EL (cell line): ENCODE measurements at places on chromosomes 4 and X.
A peak's percentile ranks its signal among the peaks of the same experiment; 100 is the strongest.

GRCh38 chrX:148133105-148133725 is 152.1 kb downstream of the FMR1NB start:
- DNase-seq, result no peak

- DNase-seq, result no peak
Observed at GRCh38 chr4:90757534-90758060, 630.4 kb downstream of the CCSER1 start.

DNA sequence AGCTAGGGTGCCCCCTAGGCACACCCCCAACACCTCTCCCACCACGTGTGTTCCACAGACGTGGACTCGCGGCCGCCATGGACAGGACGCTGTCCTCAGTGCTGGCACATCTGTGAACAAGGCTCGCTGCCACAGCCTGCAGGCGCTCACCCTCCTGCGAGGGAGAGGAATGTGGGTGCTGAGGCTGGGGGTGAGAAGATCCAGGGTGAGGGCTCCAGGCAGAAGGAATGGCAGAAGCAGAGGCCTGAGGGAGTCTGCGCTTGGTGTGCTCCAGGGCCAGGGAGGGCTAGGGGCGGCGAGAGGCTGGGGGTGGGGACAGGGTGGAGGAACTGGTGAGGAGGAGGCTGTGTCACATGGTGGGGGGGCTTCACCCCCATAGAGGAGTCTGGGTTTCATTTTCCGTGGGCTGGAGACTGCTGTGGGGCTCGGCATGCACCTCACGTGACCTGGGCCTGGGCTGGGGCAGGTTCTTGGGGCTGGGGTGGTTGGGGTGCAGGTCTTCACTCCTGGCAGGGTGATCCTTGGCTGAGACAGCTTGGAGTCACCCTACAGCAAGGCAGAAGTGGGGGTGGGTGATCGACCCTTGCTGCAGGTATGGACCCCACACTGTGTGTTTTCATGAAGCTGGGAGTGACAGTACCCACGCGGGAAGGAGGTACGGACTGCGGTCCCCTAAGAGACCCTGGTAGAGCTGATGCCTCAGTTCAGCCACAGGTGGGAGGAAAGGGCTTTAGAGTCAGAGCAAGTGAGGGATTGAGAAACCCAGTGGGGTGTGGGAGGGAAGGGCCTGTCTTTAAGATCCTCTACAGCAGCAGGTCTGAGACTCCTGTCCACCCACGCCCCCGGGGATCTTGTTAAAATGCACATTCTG is 103.7 kb downstream of the PSAPL1 start:
- no peak for DNase-seq

DNA sequence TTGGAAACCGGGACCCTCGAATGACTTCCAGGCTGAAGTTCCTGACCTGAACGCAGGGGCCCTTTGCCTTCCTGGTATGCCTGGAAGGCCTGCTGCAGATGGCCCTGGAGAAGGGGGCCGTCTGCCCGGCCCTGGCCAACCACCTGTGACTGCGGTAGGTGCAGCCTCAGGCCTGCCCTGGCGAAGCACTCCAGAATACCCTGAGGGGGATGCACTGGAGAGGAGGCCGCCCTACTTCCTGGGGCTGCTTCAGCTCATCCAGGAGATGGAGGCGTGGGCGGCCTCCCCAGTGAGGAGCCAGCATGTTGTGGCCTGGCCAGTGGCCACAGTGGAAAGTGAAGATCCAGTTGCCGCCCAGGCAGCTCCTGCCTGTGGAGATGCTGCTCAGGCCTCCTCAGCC is 26.4 kb upstream of the PNMA3 start:
- no peak for DNase-seq

DNA sequence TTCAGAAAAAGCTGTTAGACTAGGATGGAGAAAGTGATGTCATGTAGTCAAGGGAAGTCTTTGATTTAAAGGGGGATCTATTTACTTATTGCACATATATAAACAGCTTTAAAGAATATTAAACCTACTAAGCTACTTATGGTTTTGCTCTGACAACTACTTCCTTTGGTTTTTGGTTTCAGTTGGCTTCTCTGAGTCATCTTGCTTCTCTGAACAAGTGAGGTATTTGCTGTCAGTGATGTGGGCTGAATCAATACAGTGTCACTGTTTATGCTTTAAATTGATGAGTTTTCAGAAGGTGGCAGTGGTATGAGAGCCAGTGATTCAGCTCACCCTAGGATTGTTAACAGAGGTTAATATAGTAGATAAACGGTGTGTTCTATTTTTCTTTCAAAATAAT is 75.1 kb downstream of the CEP44 start:
- DNase-seq, result peak; percentile 32

DNA sequence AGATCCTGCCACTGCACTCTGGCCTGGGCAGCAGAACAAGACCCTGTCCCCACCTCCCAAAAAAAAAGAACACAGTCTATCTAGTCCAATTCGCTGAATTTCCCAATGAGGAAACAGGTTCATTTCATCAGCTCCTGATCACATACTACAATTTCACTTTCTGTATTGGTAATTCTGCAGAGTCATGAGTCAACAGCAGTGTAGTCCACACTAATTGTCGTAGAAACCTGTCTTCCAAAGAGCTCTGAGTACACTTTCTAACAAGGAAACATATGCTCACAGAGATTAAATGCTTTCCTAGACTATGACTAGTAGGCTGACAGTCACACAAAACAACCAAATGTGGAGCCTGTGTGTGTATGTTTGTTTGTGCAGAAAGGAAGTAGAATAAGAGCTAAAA is 91.9 kb downstream of the GPC4 start:
- no peak for DNase-seq

DNA sequence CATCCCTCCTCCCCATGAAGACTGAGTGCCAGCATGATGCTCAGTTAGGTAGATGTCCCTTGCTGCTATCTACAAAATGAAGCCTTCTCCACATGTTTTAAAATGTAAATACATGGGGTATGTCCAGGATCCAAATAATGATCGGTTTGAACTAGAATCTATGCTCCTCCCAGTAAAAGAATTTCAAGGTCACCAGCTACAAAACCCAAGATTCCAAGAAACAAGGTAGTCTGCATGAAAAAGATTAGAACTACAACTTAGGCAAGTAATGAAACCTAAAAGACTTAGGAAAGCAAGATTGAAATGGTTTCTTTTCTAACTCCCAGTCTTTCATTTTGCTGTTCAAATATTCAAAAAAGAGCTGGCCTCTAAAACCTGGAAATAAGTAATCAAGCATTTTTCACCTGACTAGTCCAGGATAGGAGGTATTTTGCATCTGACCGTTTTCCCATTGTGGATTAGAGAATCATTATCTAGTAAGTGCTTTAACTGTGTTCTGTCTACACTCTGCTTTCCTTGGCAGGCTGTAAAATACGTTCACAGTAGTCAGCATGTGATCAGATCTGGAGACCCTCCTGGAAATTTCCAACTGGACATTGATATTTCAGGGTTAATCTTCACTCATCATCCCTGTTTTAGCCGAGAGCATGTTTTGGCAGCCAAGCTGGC is 57.4 kb downstream of the CC2D2A start:
- no peak for DNase-seq

DNA sequence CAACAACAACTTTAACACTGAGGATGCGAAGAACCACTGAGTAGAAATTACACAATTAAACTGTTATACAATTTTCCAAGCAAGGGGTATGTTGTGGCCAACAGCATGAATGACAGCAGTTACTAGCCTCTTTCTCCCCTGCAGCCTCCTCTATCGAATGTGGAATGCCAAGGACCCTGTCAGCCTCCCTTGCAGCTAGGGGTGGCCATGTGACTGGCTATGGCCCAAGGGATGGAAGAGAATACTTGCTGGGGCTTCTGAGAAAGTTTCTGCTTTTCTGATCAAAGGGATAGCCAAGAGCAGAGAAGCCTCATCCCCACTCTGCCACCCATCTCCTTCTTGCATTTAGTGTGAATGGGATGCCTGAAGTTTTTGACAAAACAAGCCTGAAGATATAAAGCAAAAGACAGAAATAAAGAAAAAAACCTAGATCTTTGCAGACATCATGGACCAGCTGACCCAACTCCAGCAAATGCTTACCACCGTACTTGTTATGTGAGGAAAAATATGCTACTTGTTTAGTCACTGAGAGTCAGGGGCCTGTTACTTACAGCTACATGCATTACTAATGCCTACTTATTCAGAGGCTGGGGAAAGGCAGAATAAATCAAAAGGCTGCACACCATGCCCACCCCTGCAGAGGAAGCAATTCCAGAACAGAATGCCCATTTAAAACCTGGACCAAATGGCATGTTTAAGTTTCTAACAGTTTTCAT is 32.0 kb downstream of the DCTD start:
- no peak for DNase-seq

GRCh38 chrX:149979126-149979644 is 40.9 kb upstream of the EOLA2 start:
- DNase-seq, result no peak

- no peak for DNase-seq
Observed at GRCh38 chrX:109871121-109871888, 131.6 kb upstream of the TMEM164 start.

- no peak for DNase-seq
Observed at GRCh38 chrX:1419545-1420355, 27.8 kb upstream of the SLC25A6 start.
